Erythroblast (primary cell): ENCODE measurements at places on chromosomes 1 and 21.

DNA sequence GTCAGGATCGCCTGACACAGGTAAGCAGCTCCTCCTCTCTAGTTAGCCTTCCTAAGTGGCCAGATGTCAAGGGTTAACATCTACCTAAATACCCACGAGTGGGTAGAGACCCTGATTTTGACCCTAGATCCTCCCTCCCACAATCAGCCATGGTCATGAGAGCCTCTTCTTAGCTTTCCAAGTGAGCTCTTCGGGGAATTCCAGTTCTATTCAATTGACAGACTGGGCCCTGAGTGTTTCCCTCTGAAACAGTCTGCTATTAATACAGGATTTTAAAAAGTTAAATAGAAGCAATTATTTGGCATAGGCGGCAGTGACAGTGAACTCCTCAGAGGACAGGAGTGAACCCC lies 28.1 kb downstream of the C2CD2 start:
- DNase-seq: no peak

DNA sequence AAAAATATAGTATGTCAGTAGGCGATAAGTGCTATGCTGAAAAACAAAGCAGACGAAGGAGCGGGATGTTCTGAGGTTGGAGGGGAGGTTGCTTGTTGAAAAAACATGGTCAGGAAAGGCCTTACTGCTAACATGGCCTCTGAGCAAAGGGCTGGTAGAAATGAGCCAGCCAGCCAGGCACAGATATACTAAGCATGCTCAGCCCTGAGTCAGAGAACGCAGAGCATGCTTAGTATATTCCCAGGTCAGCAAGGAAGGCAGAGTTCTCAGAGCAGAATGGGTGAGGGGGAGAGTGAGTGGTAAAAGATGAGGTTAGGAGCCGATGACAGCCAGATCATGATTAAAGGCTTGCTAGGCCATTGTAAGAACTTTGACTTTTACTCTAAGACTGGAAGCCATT lies 36.7 kb downstream of the ZBTB40 start:
- DNase-seq: no peak

DNA sequence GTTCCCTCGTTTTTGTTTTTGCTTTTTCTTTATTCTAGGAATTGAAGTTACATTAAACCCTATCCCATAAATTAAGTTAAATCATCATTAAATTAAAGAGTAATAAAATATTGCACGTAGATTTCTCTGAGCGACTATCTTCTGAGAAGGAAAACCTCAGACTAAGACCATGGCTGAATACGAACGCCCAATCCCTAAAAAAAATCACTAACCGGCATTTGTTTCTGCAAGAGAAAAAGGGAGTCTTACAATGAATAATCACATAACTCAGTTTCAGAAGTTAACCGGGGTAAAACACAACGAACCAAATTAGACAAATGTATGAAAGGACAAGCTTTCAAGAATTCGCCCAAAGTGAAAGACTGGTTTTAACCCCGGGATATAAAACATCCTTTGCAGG lies 1.3 kb downstream of the PIK3R3 start:
- peak; percentile 21 for DNase-seq

DNA sequence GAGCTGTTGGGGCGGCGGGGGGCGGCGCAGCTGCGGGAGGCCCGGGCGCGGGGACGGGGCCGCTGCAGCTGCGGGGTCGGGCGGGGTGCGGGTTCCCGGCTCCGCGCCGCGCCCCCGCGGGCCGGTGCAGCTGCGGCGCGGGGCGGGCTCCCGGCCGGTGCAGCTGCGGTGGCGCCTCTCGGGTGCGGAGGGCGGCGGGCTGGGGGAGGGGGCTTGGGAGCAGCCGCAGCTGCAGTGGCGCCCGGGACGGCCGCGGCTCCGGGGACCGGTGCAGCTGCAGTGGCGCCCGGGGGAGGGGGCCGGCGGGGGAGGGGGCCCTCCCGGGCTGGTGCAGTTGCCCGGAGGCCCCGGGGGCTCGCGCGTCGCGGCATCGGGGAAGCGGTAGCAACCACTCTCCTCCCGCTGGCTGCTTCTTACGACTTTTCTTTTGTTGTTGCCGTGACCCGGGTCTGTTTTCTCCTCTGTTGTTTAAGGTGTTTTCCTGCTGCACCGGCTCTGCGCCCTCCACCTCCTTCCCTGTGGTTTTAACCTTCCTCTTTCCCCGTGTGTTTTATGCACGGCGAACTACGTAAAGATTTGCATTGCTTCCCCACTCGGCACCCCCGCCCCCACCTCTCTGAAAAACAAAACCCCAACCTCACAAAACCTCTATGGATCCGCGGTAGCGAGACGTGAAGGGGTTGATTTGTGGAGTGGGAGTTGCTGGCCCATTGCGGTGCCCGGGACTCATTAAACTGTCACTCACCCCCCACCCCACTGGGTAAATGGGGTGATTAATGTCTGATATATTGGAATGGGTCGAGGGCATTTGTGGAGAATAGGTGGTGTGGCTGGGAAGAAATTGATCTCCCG lies 1.7 kb upstream of the ZBTB18 start:
- DNase-seq: peak; percentile 61

GRCh38 chr1:201267481-201268229 lies 15.7 kb upstream of the PKP1 start:
- no peak for DNase-seq

- DNase-seq: peak; percentile 81
Measured at GRCh38 chr1:110339407-110340206, 430 bp downstream of the RBM15 start.

DNA sequence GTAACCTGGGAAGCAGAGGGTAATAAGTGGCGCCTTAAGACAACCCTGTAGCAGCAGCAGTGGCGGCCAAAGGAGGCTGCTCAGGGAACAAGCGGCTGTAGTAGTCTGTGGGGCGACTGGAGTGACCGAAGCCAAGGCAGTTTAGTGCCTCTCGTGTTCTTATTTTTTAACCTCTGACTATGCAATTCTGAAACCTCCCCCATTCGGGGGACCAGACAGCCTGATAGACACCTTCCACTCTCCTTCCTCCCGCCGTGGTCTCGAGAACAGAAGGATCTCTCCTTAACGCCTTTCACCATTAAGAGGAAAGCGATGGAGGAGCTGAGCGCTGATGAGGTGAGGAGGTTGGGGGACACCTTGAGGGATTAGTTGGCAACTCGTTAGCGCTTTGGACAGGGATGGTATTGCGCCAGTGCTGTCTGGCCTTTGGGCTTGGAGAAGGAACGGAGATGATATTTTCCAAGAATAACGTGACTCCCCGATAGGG lies 644 bp downstream of the UBE4B start:
- peak; percentile 85 for DNase-seq

GRCh38 chr1:246450611-246451251 lies 56.3 kb downstream of the SMYD3 start:
- DNase-seq: peak; percentile 62

DNA sequence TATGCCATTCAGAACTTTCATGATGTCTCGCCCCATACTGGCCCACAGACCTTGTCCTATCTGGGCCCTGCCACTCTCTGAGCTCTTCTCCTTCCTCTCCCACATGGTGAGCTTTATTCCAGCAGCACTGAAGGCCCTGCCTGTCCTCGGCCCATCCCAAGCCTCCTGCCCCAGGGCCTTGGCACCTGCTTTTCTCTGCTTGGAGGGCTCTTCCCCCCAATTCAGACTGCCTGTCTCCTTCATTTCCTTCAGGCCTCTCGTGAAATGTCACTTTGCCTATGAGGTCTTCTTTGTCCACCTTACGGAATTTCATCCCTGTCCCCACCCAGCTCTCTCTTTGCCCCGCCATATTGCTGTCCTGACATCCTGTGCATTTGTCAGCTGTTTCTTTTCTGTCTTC lies 191.7 kb upstream of the POU3F1 start:
- DNase-seq: no peak

DNA sequence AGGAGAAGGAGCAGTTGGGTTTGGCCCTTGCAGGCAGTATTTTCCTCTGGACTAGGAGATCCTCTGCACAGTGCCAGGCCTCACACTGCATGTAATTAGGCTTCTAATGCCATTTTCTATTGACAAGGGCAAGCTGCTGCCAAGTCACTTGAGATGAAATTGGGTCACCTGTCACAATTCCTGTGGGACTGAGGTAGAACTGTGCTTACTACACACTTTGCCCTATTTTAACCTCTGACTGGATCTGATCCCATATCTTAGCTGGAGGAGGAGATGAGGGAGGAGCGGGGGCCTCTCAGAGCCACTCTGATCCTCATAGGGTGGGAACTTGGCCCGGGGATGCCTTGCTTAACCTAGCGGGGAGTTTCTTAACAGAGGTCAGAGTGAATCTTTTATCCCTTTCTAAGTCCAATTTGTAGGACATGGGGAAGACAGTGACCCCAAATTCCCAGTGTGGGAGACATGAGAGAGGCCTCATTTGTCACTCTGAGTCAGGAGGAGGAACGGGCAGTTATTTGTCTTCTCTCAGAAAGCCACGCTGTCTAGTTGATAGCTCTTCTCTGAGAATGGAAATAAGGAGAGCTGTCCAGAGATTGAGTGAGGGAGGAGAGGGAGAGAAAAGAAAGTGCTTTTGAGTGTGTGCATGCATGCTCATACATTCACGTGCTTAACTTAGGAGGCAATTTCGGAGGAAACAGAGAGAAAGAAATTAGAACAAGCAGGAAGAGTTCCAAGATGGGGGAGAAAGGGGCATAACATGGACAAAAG lies 121.3 kb downstream of the CACNA1E start:
- DNase-seq: no peak

DNA sequence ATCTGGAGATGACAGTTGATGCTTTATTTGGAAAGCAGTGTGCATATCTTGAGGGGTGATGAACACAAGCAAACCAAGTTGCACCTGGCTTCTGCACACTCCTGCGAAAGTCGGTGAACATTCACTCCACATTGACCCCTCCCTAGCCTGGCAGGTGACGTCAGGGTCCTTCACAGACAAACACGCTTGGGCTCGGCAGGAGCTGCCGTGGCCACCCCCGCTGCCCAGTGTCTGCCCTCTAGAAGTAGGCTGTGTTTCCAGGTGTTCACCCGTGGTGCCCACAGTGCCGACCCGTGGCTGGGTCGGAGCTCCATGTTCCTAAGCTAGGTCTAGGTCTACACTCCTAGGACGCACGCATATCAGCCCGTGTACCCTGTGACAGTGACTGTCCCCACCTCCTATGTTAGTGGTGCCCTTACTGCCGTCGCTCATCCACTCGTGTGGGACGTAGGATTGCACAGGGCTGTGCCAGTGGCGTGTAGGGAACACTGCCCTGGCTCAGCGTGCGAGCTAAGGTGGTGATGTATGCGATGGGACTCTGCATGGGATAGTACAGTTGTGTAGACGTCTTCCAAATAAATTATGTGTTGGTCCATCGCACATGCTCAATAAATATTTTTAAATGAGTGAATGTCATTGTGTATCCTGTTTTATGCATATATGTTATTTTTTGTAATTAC lies 29.0 kb downstream of the PRMT2 start:
- no peak for DNase-seq
